ENCODE measurements at places on chromosomes 3 and 15. TPM values are rescaled to one million over a fixed set of nuclear protein-coding genes. Genes with fewer than 3 reads are reported as not detected.

LYZL4 gene
- not detected for total RNA-seq

CNTN3 gene
- 2.2 TPM for total RNA-seq

DNA sequence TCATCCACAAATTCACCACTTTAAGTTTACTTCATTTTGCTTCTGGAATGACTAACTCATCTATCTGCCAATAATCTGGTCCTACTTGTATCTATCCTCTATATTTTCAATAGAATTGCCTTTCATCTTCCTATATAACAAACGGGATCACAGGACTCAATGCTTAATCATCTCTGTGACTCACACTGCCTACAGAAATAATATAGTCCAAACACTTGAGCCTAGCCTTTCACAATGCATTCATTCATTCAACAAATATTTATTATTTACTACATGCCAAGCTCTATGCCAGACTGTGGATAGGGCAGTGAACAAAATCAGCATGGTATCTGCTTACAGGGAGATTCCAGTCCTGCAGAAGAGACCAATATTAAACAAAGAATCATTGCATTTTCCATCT lies 16.6 kb upstream of the AGTR1 start:
- H3K36me3 ChIP-seq: no peaks in the 10 kb centered on the region
- no peaks in the 10 kb centered on the region for H3K4me1 ChIP-seq
- no peaks in the 10 kb centered on the region for H3K27me3 ChIP-seq
- DNase-seq: no peak

GRCh38 chr3:157585386-157585785 lies 82.2 kb upstream of the VEPH1 start:
- peaks cover 2% of the 10 kb centered on the region for H3K27me3 ChIP-seq
- no peak overlapping the region for H3K27ac ChIP-seq
- H3K4me1 ChIP-seq: no peaks in the 10 kb centered on the region
- no peak overlapping the region for H3K4me3 ChIP-seq
- H3K36me3 ChIP-seq: no peaks in the 10 kb centered on the region
- DNase-seq: no peak

- no peak for DNase-seq
- H3K27me3 ChIP-seq: no peaks in the 10 kb centered on the region
- no peak overlapping the region for H3K4me3 ChIP-seq
- H3K4me1 ChIP-seq: peaks cover 5% of the 10 kb centered on the region
- no peak overlapping the region for H3K27ac ChIP-seq
- no peaks in the 10 kb centered on the region for H3K36me3 ChIP-seq
These were observed 11.3 kb upstream of the C3orf52 start for GRCh38 chr3:112074616-112075497.

DNA sequence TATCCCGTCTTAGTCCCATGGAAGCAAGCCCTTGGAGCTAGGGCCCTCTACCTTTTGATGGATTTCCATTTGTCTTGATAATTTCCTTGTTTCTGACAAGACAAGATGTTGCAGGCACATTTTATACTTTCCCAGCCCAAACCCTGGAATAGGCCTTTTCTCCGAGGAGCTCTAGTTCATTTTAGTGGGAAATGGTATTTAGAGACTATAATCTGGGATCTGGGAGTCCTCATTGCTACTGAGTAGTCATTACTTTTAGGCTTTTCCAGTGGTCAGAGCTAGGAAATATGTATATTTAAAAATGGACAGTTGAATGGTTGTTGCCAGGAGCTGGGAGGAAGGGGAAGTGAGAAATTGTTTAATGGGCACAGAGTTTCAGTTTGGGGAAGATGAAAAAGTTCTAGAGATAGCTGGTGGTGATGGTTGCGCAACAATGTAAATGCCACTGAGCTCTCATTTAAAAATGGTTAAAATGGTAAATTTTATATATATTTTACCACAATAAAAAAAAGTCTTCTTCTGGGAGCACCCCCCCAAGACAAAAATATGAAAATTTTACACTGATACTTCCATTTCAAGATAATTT lies 31.6 kb downstream of the MLH1 start:
- no peak overlapping the region for H3K27ac ChIP-seq
- H3K4me1 ChIP-seq: no peaks in the 10 kb centered on the region
- no peaks in the 10 kb centered on the region for H3K27me3 ChIP-seq
- H3K36me3 ChIP-seq: peaks cover 11% of the 10 kb centered on the region
